ENCODE measurements at places on chromosomes 11 and 22. TPM values are rescaled to one million over a fixed set of nuclear protein-coding genes. Genes with fewer than 3 reads are reported as not detected.

Gene PATE4
- total RNA-seq: not detected

Gene PNPLA5
- total RNA-seq: not detected

Gene PRDM10
- 17.7 TPM for total RNA-seq

Gene GSC2
- not detected for total RNA-seq

Gene SEC14L3
- not detected for total RNA-seq

Gene CSKMT
- total RNA-seq: 11.0 TPM

Gene SUN2
- 94.3 TPM for total RNA-seq

Gene HOATZ
- total RNA-seq: not detected

Gene HPX
- not detected for total RNA-seq

Gene AGBL2
- 1.4 TPM for total RNA-seq

Gene BLID
- total RNA-seq: not detected

Gene CDC42EP2
- total RNA-seq: 79.6 TPM

Gene KRTAP5-2
- not detected for total RNA-seq

Gene RIMBP3B
- 0.09 TPM for total RNA-seq

Gene TMPRSS13
- not detected for total RNA-seq
